ENCODE measurements at places on chromosomes 2 and 18.

GRCh38 chr18:3845161-3845560 is 395.2 kb downstream of the TGIF1 start:
- DNase-seq, result no peak

DNA sequence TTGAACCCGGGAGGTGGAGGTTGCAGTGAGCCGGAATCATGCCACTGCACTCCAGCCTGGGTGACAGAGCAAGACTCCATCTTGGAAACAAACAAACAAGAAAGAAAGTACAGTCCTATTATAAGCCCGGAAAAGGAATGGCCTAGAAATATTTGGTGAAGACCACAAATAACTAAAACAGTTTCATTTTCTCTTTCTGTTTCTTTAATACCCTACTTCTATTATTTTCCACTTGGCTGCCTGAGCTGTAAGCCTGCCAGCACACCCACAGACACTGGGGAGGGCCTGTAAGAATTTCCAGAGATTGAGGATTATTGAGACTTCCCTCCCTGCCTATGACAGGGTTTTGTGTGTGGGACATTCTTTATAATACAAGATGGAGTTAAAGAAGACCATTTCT is 188.0 kb upstream of the DCC start:
- no peak for DNase-seq

DNA sequence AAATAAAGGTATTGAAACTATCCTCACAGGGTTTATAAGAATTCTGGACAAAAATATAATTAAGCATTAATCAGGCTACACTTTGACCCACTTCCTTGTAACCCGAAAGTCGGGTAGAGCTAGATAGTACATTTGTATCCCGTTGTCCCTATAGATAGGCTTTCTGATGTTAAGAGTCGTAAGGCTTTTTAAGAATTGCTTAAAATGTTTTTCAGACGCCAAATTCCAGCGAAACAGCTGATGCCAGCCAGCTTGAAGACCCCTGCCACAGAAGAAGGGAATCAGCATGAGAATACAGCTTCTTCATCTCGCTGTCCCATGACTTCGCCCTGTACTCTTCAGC is 962 bp upstream of the GPR155 start:
- DNase-seq, result no peak

- no peak for DNase-seq
These were observed 2.5 kb downstream of the MARCHF4 start for GRCh38 chr2:216369821-216370220.

DNA sequence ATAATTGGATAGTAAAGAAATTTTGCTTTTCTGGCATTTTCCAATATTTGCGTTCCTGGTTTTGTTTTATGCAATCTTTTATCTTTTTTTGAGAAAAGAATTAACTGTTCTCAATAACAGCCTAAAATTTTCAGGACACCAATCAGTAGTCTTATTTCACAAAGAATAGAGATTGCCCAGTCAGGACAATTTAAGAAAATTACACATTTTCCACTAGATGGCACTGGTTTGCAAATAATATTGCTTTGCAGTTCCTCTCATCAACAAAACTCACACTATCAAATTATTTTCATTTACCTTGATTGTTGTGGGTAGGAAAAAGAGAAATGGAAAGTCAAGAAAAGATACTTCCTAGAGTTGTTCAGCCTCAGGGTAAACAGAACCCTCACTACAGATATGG is 2.4 kb upstream of the RBM45 start:
- peak; percentile 77 for DNase-seq

- DNase-seq, result peak; percentile 21
These were observed 51.0 kb downstream of the TTC27 start for GRCh38 chr2:32678825-32679224.

DNA sequence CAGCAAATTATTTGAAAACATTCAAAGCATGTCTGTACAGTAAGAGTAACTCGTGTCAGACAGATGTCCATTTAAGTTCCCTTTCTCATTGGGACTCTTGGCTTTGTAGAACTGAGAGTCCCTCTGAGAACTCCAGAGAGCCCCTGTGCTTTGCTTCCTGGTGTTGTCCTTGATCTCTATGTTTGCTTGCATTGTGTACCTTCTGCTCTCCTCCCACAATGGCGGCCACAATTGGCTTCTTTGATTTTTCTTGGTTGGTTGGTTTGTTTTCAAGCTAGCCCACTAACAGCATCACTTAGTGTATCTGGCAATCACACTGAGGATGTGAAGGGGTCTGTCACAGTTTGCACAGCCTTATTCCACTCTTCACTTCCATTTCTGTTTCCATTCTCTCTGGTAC is 15.1 kb downstream of the ASB18 start:
- no peak for DNase-seq

DNA sequence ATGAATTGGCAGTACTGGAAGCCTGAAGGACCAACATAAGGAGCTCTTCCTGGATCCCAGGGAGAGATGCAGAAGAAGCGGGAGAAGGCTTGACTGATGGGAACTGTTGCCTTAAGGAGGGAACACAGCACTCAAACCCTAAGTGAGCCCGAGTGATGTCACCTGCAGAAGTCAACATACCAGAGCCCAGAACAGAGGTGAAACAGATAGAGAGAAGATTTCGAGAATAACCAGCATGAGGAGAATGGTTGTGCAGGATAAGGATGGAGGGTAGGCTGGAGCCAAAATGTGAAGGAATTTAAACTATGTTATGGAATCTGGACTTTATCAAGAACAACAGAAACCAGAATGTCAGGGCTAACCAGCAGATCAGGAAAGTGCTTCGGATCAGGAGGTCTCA is 463.1 kb upstream of the DDX18 start:
- no peak for DNase-seq

All from RKO (cell line).